ENCODE measurements at places on chromosomes 13 and 19.

- DNase-seq = no peak
These were observed 11.5 kb downstream of the CUL4A start for GRCh38 chr13:113220877-113221276.

DNA sequence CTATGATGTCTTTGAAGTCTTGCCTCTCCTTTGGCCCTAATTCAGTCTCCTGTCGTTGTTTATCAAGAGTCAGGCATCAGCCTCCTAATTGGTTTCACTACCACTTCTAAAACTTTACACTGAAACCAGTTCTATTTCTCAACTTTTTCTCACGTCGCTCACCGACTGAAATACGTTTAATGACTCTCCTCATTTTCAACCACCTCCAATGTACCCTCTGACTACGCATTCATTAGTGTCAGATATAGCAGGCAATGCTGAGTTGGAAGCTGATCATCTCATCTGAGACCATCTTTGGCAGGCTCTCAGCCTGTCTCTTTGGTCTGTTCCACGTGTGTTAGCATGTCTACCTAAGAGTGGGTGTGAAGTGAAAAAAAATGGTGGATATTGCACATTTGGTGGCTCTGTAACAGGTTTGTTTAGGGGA is 128.1 kb downstream of the KL start:
- DNase-seq = no peak

DNA sequence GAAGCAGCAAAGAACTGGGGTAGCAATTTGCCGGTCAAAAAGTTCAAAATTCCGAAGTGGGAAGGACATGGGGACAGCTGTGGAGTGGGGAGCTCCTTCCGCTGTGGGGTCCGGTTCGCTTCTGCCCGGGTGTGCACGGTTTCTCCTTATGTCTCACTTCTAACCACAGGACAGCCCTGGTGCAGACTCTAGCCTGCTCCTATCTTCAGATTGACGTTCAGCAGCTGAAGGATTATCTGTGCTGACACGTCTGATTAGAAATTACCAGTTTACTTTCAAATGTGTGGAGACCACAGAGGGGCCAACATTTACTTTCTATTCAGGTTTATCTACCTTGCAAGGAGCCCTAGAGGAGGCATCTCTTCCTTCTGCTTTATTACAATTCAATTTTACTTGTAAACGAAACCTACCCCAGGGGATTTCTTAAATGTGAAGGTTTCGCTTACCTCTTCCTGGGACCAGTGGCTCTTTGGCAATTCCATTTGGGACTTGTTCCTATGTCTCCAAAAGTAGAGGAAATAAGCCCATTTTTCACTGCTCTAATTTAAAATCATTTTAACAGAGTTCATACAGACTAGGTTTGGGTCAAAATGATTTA is 27.3 kb downstream of the LHFPL6 start:
- DNase-seq = no peak

- no peak for DNase-seq
These were observed 157.9 kb downstream of the UQCRFS1 start for GRCh38 chr19:29054886-29055675.

GRCh38 chr13:20408181-20408580 is 117.5 kb downstream of the CRYL1 start:
- peak; percentile 36 for DNase-seq

GRCh38 chr19:50739132-50739913 is 16.2 kb downstream of the CLEC11A start:
- DNase-seq = no peak

DNA sequence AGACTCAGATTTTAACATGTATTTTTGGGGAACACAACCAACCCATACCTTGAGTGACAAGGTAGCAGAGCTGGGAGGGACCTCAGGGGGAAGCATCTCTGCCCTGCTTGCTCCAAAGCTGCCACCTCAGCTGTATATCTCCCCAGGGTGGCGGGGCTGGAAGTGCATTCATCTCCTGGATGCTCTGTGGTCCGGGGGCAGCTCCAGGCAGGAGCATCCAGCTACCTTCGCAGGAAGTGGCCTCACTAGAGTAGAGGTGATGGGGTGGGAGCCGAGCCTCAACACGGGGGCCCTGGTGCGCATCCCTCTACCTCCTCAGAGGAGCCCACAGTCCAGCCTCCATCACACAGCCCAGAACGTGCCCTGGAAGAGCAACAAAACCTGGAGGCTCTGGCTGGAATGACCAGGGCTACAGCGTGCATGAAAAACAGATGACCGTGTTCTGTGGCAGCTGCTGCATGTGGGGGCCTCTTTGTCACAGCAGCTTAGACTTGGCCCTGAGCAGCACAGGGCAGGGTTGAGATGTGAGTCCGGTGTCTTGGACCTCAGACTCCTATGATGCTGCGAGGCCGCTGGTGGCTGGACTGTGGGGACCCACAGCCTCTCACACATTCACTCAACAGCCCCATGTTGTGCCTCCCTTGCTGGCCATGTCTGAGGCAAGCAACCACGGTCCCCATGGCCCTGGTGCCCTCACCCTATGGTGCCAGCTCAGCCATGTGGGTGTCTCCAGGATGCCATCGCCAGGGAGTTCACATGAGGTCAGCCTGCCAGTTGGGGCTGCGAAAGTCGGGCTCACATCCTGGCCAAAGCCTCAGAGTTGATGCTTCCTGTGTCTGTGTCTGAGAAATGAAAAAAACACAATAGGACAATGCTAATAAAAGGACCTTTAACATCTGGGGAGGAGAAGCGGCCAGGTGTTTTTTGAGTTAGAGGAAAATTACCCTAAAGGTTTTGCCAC is 17.1 kb upstream of the GAS6 start:
- no peak for DNase-seq

DNA sequence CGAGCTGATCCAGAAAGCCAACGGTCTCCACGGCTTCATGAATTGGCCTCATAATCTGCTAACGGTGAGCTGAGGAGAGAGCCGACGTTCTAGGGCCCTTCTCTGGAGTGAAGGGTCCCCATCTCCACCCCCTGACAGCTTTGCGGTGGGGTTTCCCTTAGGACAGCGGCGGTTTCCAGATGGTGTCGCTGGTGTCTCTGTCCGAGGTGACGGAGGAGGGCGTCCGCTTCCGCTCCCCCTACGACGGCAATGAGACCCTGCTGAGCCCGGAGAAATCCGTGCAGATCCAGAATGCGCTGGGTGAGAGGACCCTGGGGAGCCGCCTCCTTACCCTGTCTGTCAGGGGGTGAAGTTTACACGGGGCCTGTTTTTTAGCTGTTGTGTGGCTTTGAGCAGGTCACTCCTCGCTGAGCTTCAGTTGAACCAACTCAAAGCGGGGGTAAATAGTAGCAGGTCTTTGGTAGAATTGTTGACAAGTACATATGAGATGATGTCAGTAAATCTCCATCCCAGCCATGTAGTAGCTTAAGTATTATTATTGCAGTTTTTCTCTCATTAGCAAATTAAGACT is 801 bp downstream of the QTRT1 start:
- no peak for DNase-seq

DNA sequence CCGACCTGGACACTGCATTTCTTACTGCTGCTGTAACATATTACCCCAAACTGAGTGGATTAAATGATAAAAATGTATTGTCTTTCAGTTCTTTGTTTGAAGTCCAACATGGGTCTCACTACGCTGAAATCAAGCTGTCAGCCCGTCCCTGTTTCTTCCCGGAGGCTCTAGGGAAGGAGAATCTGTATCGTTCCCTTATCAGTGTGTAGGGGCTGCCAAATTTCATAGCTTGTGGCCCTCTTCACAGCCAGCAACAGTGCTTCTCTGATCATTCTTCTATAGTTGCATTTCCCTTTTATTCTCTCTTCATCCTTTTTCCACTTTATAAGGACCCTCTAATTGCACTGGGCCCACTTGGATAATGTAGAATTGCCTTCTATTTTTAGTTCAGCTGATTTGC is 10.1 kb downstream of the ZNF234 start:
- no peak for DNase-seq

DNA sequence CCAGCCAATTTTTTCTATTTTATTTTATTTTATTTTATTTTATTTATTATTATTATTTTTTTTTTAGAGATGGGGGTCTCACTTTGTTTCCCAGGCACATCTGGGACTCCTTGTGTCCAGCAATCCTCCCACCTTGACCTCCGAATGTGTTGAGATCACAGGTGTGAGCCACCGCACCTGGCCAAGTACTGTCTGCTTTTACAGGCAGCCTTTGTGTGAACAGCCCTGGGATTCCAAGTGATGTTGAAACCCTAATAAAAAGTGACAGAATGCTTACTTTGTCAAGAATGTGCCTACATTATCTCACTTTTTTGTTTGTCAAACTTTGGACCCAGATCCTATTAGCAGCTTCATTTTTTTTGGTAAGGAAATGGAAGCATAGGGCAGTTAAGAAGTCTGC is 220.1 kb upstream of the EDNRB start:
- DNase-seq = no peak

DNA sequence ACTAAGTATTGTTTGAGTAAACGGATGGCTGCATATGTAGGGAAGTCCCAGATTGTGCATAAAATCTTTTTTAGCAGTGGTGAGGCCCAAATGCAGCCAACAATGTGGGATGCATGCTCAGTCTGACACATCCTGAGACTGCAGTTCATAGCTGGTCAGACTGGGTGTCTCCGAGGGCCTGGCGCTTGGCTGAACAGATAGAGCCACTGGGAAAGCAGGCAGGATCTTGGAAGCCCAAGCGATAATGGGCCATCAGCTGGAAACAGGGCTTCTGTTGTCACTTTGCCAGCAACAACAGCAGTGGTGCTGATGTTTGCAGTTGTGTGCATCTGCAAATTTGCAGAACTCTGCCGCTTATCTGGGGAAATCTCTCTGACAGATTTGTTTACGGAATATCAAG is 36.1 kb downstream of the MTUS2 start:
- no peak for DNase-seq

- peak; percentile 93 for DNase-seq
These were observed at the start of gene TRIP10 for GRCh38 chr19:6739390-6739882. TSS of gene TRIP10 (plus strand) at chr19:6739680. CDS start at chr19:6739762, 82 bp downstream.
